Hypothalamus (tissue), 51 donors: ENCODE measurements at places on chromosomes 6 and 20.

- no peak for DNase-seq
Observed at GRCh38 chr6:40721271-40721952, 134.2 kb upstream of the LRFN2 start.

GRCh38 chr6:6405997-6406714, 85.7 kb upstream of the F13A1 start:
- no peak for DNase-seq

- DNase-seq, result no peak
Observed at GRCh38 chr6:74091136-74091793, 395.3 kb downstream of the CD109 start.

DNA sequence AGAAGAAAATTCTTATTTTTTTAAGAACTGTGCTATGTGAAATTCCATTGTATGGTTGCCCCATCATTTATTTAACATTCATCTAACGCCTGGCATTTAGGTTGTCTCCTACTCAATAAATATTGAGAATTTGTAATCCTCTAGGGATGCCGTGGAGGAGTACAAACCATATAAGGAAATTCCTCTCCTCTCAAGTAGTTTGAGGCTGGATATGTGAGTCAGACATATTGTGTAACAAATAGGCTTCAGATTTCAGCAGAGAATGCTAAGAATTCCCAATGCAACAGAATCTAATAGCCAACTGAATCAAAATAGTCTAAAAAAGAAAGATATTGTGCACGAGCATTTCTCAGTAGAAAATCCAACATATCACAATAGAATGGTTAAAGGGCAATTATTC, 174.7 kb downstream of the OTOR start:
- no peak for DNase-seq

GRCh38 chr6:23036406-23036983, 467.1 kb downstream of the HDGFL1 start:
- no peak for DNase-seq

- no peak for DNase-seq
Observed at GRCh38 chr6:51792273-51793030, 295.0 kb downstream of the PKHD1 start.

- DNase-seq, result no peak
Observed at GRCh38 chr6:144327081-144327480, 41.9 kb downstream of the UTRN start.

GRCh38 chr6:169745405-169745804, 6.0 kb downstream of the DYNLT2 start:
- DNase-seq, result no peak

- DNase-seq, result no peak
Observed at GRCh38 chr6:70310063-70310694, 7.3 kb upstream of the COL9A1 start.

DNA sequence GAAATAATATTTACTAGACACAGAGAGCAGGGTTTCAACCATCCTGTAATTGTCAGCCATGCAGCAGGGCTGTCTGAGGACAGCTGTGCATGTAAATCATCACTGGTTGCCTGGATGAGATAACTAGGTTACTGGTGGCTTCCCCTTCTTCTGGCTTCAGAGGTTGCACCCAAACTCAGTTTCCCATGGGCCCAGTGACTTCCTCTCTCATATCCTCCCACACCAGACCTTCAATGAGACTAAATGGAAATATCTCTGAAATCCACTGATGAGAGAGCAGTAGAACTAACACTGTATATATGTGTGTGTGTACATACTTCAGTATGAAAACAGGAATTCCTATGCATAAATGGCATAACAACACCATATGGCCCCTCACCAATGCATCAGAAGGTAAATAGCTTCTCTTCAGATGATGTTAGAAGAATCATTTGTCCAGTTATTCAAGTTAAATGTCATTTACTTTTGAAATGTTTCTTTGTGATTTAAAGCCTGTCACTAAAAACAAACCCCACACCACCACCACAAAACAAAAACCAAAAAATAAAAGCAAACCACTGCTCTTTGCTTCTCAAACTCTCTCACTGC, 51.0 kb upstream of the IL20RA start:
- no peak for DNase-seq

DNA sequence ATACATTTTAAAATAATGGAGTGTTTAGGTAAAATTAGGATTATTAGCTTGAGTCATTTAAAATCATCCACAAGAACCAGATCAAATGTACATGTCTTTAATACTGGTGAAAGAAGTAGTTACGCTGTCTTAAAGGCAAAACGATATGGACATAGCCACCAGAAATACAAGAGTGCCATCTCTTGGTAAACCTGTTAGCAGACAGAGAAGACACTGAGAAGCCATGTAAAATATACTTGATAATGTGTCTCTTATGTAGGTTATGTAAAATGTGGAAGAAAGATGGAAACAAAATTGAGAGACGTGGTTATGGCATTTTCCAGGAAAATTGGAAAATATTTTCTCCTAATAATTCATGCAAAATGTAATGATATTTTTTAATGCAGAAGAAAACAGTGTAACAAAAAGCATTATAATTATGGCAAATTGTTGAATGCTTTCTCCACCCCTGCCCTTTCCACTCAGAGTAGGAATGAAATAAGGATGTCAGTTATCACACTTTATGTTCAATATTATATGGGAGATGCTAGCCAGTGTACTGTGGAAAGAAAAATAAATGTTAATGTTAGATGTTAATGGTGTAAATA, 12.2 kb upstream of the SLC17A2 start:
- no peak for DNase-seq

DNA sequence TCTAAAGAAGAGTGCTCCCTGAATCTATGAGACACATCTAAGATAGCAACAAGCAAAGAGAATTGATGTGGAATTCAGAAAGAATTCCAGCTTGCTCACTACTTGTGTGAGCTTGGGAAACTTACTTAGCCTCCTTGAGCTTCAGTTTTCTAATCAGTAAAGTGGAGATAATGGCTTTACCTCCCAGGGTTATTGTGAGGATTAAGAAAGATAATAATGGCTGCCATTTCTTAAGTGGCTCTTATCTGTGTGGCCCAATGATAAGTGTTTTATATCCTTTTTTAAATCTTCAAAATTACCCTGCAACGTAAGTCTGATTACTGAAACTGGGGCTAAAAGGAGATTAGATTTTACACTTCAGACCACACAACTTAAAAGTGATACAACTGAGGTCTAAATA, 418.5 kb downstream of the LMBRD1 start:
- no peak for DNase-seq

DNA sequence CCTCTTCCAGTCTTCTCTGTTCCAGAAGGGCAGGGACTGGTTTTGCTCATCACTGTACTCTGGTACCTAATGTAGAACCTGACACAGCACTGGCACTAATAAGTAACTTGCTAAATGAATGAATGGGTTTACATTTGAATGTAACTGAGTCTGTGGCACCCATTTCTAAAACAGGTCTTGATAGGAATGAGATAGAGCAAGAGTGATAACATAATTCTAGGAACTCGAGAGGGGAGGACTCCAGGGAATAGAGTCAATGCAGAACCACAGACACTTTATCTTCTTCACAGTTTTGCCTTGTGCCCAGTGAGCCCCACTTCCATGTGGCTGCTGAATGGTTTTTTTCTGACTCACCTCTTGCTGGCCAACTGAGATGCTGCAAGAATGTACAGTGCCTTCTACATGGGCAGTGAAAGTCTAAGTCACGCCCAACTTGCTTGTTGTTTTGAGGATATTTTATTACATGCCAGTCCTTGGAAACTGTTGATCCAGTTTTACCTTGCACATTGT, 61.1 kb downstream of the TBC1D7 start:
- DNase-seq, result no peak

DNA sequence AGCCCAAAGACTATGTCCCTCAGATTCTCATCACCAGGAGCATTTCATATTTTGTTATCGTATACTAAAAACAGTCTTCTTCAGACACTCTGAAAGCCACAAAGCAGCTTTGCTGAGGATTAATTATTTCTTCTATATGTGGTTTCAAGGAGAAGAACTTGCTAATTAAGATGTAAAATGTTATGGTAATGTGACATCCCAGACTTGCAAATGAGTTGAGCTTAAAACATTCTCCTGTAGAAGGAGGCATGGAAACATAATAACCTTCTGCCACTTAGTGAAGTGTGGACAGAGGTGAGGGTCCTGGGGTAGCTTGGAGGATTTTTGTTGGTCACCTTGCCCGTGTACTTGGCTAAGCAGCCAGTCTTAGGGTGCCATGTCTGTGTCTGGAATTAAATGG, 16.7 kb upstream of the MAPRE1 start:
- DNase-seq, result no peak

DNA sequence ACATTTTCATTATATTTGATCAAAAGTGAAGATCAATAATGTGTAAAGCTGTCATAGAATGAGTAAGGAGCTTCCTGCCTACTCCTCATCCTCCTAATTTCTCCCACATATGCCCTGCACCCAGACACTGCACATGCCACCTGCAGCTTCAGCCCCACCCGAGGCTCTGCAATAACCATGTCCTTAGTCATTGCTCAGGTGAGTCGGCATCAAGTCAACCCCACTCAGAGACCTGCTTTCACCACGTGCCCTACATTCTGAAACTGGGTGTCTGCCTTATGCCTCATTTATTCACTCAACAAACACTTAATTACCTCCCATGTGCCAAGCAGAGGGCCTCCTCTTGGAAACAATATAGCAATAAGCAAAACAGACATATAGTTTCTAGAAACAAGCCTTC, 15.4 kb upstream of the TNFAIP3 start:
- DNase-seq, result no peak

DNA sequence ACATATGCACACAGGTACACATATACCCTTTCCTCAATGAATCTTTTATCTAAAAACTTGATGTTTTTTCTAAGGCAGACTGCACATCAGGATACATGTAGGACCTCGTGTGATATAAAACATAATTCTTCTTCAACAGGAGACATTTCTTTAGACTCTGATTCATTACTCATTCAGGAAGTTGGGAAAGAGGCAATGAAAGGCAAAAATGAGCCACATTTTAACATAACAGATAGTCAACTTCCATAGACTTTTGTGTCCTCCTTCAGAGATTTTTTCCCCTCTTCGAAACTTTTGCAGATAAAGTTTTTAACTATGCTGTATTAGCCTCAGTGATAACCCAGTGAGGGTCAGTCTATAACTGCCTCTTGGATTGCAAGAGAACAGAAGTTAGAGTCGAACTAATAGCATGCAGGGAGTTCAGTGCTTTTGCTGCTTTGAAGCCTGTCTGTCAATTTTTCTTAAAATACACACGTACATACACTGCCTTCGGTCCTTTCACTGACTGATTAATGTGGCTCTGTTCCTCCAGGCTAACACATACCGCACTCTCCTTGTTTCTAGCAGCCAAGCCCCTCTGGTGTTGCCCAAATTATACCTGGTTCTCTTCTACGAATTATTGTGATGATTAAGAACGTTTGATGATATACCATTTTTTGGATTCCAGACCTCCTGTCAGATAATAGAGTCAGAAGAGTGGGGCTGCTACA, 562.5 kb upstream of the MAP3K7 start:
- DNase-seq, result no peak

- no peak for DNase-seq
Observed at GRCh38 chr20:51484141-51484815, 58.2 kb downstream of the NFATC2 start.

GRCh38 chr20:17295151-17295726, 68.4 kb downstream of the PCSK2 start:
- no peak for DNase-seq

DNA sequence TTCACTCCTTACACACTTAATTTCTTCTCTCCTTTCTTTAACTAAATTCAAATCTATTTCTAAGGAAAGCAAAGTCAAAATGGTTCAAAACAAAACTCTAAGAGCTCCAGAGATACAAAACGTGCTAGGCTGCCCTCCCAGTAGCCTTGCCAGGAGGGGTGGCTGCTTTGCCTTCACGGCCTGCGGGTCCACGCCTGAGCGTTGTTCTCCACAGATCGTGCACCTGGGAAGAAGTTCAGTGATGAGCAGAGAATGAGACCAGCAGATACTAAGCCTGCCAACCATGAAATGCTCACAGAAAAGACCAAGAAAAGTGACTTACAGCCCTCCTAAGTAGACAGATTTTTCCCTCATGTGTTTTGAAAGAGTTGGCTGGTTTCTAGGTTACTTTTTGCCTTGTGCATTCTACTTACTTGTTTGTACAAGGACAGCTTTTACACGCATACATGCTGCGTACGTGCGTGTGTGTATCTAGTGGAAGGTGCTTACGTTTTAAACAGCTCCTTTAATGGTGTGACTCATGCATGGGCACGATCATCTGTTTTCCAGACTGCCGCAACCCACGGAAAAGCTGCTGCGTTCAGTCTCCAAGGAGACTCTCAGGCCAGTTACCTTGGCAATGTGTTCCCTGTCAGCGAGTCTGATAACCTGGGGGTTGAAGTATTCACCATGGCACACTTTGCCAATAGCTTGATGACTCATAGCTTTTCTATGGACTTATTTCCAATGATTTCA, 32.4 kb upstream of the PBOV1 start:
- no peak for DNase-seq

DNA sequence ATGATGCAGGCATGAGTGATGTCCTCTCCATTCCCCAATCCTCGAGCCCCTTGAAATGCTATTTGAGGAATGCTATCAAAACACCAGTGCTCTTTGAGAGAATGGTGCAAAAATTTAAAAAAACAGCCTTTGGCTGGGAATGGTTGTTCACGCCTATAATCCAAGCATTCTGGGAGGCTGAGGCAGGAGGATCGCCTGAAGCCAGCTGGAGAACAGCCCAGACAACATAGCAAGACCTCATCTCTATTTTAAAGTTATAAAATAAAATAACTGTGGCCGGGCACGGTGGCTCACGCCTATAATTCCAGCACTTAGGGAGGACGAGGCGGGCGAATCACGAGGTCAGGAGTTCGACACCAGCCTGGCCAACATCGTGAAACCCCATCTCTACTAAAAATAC, 4.2 kb upstream of the VARS1 start:
- no peak for DNase-seq

DNA sequence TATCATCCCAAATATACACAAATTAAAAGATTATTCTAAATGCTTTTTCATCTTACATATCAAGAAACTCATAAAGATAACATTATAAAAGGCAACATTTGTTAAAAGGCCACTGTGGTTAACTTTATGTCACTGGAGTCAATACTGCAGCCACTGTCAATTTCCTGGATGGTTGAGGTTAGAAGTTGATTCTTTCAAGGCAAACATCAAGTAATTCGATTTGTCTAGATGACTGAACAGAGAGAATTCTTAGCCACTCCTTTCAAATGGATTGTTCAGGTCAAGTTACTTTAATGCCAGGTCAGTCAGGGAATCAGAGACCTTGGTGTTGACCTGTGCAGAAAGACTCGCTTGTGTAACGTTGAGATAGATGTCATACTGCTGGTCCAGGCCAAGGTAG, 44.4 kb upstream of the SIM1 start:
- no peak for DNase-seq

DNA sequence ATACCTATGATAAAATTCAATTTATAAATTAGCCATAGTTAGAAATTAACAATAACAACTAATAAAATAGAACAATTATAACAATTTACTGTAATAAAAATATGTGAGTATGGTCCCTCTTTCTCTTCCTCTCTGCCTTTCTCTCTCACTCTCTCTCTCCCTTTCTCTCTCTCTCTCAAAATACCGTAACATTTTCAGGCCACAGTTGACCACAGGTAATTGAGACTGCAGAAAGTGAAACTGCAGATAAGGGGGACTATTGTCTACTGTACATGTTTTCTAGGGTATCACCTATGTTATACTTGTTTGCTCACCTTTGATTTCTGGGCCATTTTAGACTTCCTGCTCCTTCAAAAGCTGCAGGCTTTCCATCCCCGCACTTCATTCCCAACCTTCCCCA, 46.8 kb downstream of the LY86 start:
- DNase-seq, result no peak

- DNase-seq, result no peak
Observed at GRCh38 chr20:62889411-62889810, 27.8 kb upstream of the TCFL5 start.
